Esophagus muscularis mucosa (tissue), 4 donors: ENCODE measurements at places on chromosomes 7 and 10. TPM values are rescaled to one million over a fixed set of nuclear protein-coding genes. Genes with fewer than 3 reads are reported as not detected.

DNA sequence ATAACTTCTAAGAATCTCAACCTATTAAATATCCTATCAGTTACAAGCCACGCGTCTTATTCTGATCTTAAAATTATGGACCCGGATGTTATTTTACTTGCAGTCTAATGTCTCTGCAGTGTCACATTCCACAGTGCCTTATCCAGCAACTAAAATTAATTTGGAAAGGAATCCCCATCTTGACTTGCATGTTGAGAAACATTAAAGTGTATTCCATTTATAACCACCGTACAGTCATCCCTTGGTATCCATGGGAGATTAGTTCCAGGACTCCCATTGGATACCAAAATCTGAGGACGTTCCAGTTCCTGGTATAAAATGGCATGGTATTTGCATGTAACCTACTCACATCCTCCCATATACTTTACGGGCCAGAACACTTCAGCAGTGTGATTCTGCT is 194.7 kb downstream of the ARHGAP21 start:
- no peak for DNase-seq

The CDHR1 gene
- not detected for total RNA-seq

DNA sequence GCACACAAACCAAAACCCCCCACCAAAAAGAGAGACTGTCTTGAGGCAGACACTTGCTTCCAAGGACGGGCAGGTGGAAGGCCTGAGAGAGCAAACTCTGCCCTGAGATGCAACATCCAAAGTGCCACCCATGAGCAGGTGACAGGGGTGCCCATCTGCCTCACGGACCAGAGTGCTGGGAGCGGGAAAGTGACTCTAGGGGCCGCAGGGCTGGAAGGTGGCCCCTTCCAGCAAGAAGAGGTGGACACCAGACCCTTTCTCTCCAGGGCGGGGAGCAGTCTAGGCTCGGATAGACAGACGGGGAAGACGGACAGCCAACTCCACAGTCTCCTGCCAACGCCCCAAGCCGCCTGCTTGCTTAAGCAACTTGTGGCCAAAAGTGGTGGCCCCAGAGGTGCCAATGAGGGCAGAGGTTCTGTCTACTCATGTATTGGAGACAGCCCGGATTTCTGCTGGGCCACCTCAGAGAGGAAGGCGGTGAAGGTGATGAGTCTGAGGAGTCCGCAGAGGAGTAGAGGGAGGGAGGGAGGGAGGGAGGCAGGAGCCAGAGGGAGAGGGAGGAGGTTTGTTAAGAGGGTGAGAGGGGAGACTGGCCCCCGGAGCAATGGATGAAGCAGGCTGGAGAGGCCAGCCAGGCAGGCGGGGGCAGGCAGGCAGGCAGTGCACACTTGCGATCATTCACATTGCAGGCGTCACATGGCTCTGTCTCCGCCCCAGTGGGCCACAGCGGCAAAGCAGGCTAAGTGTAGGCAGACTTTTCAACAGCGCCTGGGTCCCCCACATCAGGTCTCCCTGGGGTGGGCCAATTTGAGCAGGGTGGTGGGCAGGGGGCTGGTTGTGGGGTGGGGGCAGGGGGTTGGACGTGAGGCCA is 65.6 kb downstream of the SLC29A4 start:
- DNase-seq: no peak

The STRIP2 gene
- total RNA-seq: 1.7 TPM

DNA sequence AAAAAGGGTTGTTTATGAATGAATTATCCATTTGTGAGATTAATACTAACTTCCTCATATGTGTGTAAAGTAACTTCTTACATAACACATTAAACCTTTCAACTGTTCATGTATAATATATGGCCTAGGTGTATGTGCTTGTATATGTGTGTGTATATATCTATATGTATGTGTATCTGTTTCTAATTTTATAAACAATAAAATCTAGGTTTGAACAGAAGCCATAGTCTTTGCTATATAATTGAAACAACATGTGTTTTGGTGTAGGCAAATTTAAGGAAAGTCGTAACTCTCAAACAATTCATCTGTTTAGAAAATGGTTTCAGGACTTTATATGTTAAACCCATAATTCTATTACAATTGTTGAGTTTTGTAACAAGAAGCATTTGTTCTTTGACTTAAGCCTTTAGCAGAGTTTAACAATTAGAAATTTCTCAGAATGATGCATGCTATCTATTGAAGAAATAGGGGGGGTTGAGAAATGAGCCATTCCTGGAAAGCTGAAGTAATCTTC is 103.3 kb downstream of the BBS9 start:
- DNase-seq: no peak

- DNase-seq: peak; percentile 53
These were observed 245.7 kb upstream of the FOXK1 start for GRCh38 chr7:4436361-4436895.

DNA sequence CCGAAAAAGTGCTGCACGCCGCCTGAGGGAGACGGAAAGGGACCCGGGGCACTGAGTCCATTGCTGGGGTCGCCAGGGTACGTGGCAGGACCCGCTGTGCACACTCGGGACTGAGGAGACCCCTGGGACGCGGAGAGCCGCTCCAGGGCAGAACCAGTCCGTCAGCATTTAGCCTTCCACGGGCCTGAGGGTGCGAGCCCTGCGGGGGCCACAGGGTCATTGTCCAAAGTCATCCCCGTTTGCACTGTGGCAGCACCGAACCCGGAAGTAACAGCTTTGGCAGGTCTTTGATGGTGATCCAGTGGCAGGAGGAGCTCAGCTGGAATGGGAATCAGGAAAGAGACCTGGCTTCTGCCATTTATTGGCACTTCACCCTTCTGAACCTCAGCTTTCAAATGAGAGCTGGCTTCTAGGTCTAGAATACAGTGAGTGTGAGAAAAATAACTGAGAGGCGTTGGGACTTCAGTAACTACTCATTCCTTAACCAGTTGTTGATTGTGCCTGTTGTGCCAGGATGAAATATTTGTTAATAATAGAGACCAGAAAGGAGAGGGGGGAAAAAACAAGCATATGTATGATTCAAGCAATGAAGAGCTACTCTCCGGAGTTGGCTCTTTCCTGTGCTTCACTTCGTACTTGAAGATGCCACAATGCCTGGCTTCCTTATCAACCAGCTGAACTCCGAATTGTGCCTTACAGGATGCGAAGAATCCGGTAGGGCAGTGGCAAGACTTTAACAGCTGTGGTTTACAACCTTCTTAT is 811 bp upstream of the ARHGAP12 start:
- DNase-seq: no peak

The MYH16 gene
- not detected for total RNA-seq

- no peak for DNase-seq
These were observed 135.7 kb downstream of the MAGI2 start for GRCh38 chr7:79317728-79318127.

GRCh38 chr10:58189269-58189668 is 78.4 kb downstream of the IPMK start:
- DNase-seq: no peak
